ENCODE measurements at places on chromosomes 3 and 15. TPM values are rescaled to one million over a fixed set of nuclear protein-coding genes. Genes with fewer than 3 reads are reported as not detected.

DNA sequence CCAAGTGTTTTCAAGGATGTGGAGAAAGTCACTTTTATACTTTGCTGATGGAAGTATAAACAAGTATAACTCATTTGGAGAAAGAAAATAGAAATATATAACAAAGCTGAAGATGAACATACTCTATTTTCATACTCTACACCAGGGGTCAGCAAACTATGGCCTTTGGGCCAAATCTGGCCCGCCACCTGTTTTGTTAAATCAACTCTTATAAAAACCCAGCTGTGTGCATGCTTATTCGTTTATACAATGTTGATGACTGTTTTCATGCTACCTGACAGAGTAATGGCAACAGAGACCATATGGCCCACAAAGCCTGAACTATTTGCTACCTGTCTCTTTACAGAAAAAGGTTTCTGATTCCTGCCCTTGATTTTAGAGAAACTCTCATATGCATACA, 124.0 kb downstream of the NR1D2 start:
- no peak for DNase-seq

GRCh38 chr3:37787153-37787867, 74.4 kb upstream of the CTDSPL start:
- DNase-seq: no peak

DNA sequence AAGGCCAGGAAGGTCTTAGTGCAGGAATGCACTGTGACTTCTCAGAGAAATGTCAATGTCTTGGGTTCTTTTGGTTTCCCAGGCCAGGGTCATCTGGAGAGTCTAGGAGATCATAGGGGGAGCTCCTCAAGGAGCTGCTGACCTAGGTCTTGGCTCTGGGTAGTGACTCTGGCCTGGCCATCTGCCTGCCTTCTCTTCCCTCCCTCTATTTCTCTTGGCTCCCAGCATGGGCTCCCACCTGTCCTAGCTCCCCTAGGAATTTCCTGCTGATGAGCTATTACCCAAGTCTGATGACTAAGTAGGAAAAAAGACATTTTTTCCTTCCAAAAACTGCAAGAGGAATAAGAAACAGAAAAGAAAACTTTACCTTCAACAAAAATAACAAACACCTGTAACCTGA, 57.4 kb downstream of the BSN start:
- DNase-seq: no peak

DNA sequence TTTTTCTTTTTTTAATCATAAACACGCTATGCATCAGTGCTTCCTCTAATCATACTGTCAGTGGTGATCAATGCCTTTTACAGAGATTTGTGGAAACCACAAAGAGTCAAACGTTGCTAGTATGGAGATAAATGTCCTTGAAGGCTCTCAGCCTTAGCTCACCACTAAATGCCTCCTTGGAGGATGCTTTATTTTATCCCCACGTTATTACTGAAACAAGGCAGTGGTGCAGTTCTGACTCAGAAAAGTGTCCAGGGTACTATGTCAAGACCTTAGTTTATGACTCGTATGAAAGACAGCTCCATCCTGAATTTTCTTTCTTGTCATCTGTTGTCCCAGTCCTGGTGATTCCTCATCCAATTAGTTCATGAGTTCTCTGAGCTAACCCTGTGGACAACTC, 1146.7 kb downstream of the IGSF11 start:
- DNase-seq: no peak

DNA sequence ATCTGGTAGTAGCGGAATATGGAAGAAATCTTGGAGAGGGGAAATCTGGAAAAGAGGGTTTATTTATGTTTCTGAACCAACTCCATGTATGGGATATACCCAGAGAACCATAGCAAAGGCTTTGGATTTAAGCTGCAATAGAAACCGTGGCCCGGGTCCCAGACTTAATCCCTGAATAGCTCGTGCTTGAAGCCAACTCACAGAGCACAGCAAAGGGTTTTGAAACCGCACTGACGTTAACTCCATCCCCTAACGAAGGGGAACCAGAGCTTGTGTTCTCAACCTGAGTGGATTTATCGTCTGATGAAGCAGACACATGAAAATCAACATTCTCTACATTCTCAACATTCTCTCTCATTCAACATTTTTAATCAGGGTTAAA, 154.6 kb downstream of the APBA2 start:
- no peak for DNase-seq

- DNase-seq: no peak
These were observed 169.6 kb upstream of the IL12A start for GRCh38 chr3:159818997-159819500.

- DNase-seq: no peak
These were observed 37.9 kb upstream of the MINAR1 start for GRCh38 chr15:79394231-79394630.

DNA sequence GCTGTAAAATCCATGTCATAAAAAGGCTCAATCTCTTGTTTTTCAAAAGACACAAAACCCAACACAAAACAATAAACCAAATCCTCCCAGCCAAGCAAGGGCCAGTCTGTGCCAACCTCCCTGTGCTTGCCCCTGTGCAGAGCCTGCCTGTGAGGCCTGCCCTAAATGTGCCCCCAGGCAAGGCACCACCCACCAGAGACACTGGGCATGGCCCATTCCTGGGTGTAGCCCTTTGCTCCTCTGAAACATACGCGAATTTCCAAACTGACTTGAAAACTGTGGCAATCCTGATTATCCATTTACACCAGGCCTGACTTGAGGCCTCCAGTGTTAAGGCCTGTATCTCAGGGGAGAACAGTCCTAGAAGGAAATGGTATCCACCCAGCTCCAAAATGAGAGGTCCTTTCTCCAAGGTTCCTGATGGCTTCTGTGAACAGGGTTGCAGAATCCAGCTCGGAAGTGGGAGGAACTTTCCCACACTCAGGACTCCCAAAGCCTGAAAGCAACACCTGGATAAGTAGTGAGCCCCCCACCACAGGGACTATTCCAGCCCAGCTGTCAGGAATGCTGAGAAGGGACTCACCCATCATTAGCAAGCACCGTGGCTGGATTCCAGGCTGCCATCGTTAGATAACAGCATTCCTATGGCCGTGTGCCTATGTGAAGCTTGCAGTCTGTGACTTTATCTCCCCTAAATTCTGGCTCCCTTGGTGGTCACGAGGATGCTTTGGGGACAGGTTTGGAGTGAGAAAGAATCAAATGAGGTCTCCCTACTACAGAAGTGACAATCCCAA, 61.8 kb downstream of the CACNA2D2 start:
- DNase-seq: no peak

GRCh38 chr3:70952033-70952747, 631.3 kb downstream of the FOXP1 start:
- no peak for DNase-seq

DNA sequence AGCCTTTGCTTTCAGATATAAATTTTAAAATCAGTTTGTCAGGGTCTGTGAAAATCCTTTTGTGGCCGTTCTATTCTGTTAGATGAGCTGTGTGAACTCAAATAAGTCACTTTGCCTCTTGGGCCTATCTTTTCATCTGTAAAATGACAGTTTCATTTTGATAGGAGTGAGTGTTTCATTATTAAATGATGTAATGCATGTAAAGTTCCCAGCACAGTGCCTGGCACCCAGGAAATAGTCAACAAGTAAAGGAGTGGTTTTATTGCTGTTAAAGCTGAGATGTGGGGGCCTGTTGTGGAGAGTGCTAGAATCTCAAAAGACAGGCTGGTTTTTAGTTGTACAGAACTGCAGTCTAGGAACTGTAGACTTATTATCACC, 394.5 kb upstream of the CFAP20DC start:
- no peak for DNase-seq

DNA sequence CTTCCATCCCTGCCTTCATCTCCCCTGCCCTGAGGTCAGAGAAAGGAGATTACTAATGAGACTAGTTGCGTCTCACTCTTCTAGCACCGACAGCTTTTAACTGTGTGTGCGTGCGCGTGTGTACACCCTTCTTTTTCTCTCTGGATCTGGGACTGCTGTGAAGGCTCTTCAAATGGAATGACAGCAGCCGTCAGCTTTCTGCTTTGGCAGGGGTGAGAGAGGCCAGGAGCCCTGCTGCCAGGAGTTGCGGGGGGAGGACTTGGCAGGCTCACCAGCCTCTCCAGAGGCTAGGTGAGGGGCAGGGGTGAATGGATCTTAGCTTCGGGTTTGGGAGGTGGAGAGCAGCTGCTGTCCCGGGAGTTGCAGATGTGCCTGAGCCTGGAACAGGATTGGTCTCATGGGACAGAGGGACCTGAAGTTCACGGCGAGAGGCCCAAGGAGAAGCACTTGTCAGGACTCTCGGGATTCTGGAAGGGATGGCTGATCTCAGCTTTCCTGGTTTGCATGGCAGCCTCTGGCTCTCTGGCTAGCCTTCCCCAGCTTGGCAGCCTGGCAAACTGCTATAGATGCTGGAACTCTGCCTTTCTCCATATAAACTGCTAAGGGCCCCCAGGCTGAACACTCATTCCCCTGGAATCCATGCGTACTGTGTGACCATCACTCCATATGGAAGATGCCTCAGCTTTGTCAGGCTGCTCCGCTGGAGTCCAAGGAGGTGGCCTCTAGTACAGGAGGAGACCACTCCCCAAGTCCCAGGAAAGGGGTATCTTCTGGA, 16.6 kb downstream of the TEX264 start:
- no peak for DNase-seq

DNA sequence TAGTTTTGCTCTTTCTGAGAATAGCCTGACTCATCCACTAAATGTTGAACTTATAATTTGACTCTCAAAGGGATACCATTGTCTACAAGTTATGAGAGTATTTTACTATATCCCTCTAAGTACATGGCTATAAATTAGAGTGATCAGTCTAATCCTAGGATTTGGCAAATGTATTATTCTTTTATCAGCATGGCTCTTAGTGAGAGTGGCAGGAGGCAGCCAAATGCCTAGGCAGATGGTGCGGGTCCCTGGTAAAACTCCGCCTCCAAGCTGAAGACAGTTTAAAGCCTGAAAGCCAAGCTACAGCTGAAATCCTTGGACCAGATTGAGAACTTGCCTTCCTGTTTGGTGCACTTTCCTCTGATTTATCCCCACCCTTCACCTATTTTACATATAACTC, 631.8 kb downstream of the SQOR start:
- no peak for DNase-seq

GRCh38 chr3:128702391-128702790, 23.6 kb upstream of the RAB7A start:
- no peak for DNase-seq

DNA sequence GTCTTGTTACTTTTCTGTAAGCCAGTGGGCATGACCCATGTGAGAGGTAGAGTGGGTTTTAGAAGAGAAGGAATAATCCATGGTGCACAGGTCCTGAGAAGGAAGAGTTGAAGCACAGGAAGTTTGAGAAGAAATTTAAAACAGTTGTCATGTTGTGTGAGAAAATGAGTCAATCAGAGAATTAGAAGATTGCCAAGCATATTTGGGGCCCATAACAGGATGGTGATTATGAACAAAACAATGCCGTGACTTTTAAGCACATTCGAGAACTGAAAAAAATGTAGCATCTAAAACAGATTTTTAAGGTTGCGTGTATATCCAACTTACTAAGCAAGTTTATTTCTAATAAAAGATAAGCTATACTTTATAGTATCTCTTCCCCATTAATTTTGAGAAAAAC, 198.7 kb downstream of the RORA start:
- no peak for DNase-seq

- DNase-seq: no peak
These were observed 799.8 kb downstream of the NSUN3 start for GRCh38 chr3:94862703-94863102.

MUC4 gene
- total RNA-seq: not detected

THRB gene
- total RNA-seq: 40.3 TPM

SLC51A gene
- total RNA-seq: not detected

AADAC gene
- not detected for total RNA-seq

CHCHD4 gene
- total RNA-seq: 7.5 TPM

CACNA2D3 gene
- total RNA-seq: 3.2 TPM

PSTPIP1 gene
- 24.5 TPM for total RNA-seq

CCR8 gene
- not detected for total RNA-seq

DUOX1 gene
- 0.56 TPM for total RNA-seq

MTHFS gene
- total RNA-seq: 6.2 TPM

ZNF148 gene
- 35.1 TPM for total RNA-seq

Measured in thoracic aorta (tissue), 2 donors.